ENCODE measurements at places on chromosomes 2 and 18. TPM values are rescaled to one million over a fixed set of nuclear protein-coding genes. Genes with fewer than 3 reads are reported as not detected.

The IL36A gene
- not detected for total RNA-seq

The EIF2B4 gene
- 48.2 TPM for total RNA-seq

The CHCHD5 gene
- 28.9 TPM for total RNA-seq

The MAB21L4 gene
- 22.7 TPM for total RNA-seq

The IRS1 gene
- 13.1 TPM for total RNA-seq

The CMPK2 gene
- total RNA-seq: 31.0 TPM

The RNF25 gene
- total RNA-seq: 7.3 TPM

The LCT gene
- not detected for total RNA-seq

The SPR gene
- total RNA-seq: 35.4 TPM

The LYG1 gene
- not detected for total RNA-seq

The LRP2 gene
- total RNA-seq: 27.3 TPM

The COL6A3 gene
- 58.1 TPM for total RNA-seq

The GAD1 gene
- not detected for total RNA-seq

The GDF7 gene
- total RNA-seq: 1.8 TPM

The INO80B gene
- total RNA-seq: 37.0 TPM

The CERKL gene
- total RNA-seq: not detected

The CNTNAP5 gene
- total RNA-seq: not detected

The MOGAT1 gene
- total RNA-seq: 1.6 TPM

The FAM237A gene
- total RNA-seq: not detected

The RTP5 gene
- not detected for total RNA-seq

The STAMBP gene
- total RNA-seq: 41.7 TPM

The RAX gene
- total RNA-seq: not detected

The GKN2 gene
- total RNA-seq: 10.5 TPM

The TACR1 gene
- total RNA-seq: not detected

The COL3A1 gene
- total RNA-seq: 131 TPM

The ABCA12 gene
- 0.10 TPM for total RNA-seq

The GPAT2 gene
- total RNA-seq: 8.9 TPM

The HSPE1 gene
- total RNA-seq: 40.5 TPM

The MAIP1 gene
- total RNA-seq: 12.5 TPM

The POLR1A gene
- total RNA-seq: 25.8 TPM

The FEV gene
- total RNA-seq: not detected

The CD8B gene
- total RNA-seq: 2.4 TPM

The KIF3C gene
- 15.7 TPM for total RNA-seq

The SLC38A11 gene
- not detected for total RNA-seq

Data from upper lobe of left lung (tissue), 6 donors.